ENCODE measurements at places on chromosomes 11 and 22.

DNA sequence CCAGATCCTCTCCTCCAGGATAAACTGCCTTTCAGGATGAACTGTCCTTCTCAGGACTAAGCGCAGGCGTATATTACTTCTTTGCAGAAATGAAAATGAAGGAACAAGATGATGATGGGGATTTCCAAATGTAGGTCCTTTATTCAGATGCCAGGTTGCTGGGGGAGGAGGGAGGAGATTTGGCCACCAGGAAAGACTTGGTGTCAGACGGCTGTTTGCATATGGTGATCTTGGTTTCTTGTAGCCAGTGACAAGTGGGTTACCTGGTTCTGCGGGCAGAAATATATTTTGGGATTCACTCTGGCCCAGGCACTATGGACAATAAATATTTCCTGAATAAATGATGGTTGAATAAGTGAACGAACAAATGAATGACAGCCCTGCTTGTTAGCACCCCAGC is 243.4 kb downstream of the MIAT start:
- no peak for DNase-seq

DNA sequence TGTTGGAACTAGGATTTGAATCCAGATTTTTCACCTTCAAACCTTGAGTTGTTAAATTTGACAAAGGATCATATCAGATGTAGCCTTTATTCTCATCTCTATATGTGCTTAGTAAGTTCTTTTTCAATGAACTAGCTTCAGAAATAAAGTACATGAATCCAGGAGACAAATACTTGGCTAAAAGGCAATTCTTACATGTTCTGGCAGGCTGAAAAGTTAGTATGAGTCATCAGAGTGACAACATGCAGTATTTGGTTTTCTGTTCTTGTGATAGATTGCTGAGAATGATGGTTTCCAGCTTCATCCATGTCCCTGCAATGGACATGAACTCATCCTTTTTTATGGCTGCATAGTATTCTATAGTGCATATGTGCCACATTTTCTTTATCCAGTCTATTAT is 40.4 kb downstream of the BBOX1 start:
- DNase-seq, result no peak

- DNase-seq, result no peak
These were observed 988 bp downstream of the RPS3 start for GRCh38 chr11:75400146-75400865.

DNA sequence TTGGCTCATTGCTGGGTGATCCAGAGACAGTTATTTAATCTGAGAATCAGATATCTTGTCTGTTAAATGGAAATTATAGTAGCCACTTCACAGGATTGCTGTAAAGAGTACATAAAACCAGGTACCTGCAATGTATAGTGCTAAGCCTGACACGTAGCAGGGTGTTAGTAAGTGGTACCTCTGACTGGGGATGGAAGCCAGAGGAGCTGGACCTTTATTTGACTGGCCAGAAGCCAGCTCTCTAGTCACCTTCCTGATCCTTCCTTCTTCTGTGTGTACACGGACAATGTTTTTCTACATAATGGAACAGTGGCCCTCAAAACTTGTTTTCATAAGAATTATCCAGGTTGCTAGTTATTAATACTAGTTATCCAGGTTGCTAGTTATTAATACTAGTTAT is 25.5 kb upstream of the EHF start:
- DNase-seq, result no peak

- DNase-seq, result no peak
These were observed 3.7 kb upstream of the HSPA8 start for GRCh38 chr11:123065621-123066020.

DNA sequence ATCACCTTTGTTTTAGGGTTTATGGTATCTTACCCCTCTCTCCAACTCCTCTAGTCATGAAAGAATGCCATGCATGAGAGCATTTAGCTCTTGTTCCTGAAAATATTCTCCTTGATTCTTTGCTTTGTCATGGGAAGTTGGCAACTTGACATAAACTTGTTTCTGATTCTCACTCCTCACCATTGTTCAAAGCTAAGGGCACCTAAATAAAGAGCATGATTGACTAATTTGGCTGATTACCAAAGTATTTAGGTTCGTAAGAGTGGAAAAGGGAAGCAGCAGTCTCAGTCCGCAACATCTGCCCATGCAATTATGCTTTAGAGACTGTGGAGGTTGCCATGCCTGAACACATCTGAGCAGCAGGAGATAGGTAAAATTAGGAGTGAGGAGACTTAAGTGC is 26.4 kb downstream of the OR52K1 start:
- no peak for DNase-seq

DNA sequence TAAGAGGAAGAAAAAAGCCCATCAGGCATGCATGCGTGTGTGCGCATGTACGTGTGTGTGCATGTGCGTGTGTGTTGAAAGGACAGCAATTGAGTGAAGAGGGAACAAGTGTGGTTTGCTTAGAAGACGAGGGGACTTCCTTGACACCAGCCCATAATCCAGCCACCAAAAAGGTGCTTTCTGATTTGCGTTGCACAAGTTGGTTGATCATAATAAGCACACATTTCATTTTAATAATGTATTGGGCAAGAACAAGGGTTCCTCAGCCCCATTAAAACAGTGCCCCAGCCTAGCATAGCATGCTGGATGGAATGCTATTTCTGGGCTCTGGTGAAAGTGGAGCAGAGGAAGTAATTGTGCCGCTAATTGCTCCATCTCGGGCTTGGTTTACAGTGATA is 493.2 kb downstream of the MIAT start:
- DNase-seq, result no peak

GRCh38 chr11:128533472-128533871 is 53.9 kb downstream of the ETS1 start:
- DNase-seq, result no peak

DNA sequence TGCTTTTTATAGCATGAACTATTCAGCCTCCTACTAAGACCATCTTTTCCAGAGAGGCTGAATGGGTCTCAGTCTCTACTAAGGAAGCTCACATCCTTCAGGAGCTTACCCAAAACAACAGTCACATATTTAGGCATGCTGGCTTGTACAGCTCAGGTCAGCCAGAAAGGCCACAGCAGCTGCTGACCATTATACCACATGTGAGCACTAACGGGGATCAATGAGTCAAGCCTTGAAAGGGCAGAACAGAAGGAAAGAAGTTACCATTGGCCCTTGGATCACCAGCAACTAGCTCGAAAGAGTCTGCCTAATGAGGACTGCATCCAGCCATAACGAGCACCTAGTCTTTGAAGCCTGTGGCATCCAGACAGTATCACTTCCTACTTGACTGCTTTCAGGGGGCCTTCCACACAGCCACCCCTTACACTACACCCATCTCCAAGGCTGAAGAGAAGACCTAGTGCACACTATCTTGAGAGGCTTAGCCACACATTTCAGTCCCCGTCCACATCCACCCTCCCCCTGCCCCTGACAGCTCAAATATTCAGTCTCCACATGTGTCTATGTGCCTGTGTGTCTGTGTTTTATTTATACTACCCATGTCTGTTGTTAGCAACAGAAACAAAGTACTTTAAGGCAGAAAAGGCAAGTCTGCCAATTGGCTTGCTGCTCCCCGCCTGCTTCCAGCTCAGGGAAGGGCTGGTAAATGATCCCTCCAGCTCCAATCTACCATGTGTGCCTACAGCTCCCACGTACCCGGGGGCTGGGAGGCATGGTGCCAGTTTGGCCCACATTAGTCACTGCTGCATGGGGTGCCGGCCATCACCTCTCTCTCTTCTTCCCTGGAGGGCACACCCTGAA is 95.5 kb downstream of the RPL27A start:
- no peak for DNase-seq

DNA sequence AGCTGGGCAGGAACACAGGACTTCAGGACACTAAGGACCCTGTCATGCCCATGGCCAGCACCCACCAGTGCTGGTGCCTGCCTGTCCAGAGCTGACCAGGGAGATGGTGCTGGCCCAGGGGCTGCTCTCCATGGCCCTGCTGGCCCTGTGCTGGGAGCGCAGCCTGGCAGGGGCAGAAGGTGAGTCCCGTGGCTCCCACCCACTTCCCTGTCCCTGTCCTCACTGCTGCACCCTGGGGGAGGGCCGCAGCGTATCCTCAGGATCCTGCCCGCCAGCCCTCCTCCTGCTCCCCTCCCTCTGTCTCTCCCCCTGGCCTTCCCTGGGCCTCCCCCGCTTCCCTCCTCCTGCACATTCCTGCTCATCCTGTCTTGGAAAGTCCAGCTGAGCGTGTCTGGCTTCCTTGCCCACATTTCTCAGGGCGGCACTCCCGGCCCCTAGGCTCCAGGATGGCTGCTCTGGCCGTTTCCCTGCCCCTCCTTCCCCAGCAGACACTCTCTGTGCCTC is 8.7 kb downstream of the CSF2RB start:
- DNase-seq, result no peak

- DNase-seq, result no peak
These were observed 34.7 kb downstream of the MOB2 start for GRCh38 chr11:1451781-1452470.

DNA sequence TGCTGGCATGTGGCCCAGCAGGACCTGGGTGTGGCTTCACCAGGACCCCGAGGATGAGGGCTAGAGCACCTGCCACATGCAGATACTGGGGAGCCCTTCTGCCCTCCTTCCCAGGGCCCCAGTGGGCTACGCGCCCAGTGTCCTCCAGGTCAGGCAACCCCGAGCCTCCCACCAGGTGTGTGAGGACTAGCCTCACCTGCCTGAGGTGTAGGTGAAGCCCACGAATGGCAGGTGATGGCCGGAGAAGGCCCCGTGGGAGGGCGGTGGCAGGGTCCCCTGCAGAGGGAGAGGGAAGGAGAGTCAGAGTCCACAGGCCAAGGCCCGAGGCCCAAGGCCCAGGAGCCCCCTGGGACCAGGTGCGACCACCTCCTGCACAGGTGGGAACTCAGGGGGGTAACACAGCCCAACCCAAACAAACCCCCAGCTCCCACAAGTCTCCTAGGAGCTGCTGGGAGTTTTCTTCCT is 6.5 kb downstream of the CDC42BPG start:
- DNase-seq, result no peak

DNA sequence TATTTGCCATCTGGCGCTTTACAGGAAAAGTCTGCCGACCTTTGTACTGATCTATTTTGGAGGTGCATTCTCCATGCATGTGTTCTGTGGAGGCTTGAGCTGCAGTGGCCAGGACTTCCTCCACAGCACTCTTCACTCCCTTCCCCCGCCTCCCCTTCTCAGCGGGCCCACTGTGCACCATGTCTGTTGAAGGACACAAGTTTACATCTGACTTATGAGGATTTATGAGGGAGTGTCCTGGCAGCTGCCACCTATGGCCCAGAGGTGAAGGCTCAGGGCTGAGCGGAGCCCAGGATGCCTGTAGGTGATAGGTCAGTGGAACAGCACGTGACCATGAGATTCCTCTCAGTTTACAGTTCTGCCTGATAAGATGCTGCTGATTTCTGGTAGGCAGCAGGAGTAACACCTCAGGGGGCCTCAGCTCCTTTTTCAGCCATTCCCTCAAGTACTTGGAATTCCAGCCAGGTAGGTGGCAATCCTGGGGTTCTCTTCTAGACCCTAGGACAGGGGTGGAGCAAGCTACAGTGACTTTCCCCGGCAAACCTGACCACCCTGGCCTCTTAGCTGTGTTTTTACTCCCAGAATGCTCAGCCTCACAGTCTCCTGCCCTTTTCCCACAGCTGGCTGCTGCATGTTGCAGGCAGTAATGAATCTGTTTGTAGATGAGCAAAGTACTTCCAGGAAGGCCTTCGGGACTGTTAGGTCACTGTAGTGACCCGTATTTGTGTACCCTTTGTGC is 59.9 kb downstream of the PPFIBP2 start:
- DNase-seq, result no peak

GRCh38 chr11:47720651-47721050 is 5.5 kb upstream of the AGBL2 start:
- no peak for DNase-seq

DNA sequence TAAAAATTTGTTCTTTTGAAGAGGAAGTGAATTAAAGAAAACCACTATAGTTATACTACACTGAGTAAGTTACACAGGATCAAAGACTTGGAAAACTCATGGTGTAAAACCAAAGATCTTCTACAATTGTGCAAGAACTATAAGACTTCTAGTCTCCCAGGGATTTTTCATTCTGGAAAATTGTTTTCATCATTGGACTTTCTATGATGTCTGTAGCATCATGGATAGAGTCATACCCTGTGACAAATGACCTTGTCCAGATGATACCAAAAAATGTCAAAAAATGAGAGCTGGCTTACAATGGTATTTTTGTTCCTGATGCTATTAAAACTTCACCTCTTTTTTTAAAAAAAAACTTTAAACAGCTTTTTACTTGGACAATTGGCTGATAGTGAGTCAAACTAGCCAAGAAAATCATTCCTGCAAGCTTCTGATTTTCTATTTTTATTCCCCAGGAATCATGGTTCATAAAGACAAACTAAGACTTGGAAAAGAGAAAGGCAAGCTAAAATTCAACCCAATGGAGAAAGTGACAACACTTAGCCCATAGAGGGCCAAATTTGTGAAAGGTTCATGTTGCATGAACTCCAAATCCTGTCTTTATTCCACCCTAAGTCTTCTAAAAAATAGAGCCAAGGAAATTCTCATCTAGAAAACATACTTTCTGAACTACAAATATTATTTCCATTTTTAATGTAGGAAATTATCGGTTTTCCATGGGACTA is 30.7 kb downstream of the ME3 start:
- DNase-seq, result no peak

DNA sequence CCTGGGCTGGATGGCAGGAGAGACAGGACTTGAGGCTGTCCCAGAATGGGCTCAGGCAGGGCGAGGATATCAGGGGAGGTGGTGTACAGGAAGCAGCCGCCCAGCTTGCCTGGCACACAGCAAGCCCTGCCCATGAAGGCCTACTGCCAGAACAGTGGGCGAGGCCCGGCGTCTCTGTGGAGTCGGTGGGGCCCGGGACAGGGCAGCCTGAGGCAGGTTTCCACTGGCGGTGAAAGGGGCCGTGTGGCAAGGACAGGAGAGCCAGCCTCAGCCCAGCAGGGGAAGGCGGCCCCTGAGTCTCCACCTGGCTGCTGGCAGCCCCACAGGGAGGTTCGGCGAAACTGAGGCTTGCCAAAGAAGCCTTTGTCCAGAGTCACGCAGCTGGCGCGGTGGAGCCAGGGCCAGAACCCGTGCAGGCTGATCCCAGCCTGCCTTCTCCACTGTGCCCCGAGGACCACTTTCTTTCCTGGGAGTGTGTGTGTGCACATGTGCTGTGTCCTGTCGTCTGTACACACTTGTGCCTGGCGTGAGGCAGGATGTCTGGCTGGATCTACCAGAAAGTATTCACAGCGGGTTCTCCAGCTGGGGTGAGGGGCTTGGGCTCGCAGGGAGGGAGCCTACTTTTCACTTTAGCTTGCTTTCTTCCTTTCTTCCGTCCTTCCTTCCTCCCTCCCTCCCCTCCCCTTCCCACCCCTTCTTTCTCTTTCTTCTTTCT is 1.2 kb downstream of the TSPO start:
- DNase-seq, result peak; percentile 22

GRCh38 chr22:41352058-41352457 is 29.7 kb upstream of the TEF start:
- DNase-seq, result no peak

GRCh38 chr11:122751292-122752070 is 86.8 kb upstream of the CRTAM start:
- DNase-seq, result no peak

Data from stimulated activated CD8-positive, alpha-beta memory T cell treated with anti-CD3 and anti-CD28 coated beads, Interleukin-4, amount 100 ng/mL, for 4 hours (primary cell).